ENCODE measurements at places on chromosomes 12 and 14.

DNA sequence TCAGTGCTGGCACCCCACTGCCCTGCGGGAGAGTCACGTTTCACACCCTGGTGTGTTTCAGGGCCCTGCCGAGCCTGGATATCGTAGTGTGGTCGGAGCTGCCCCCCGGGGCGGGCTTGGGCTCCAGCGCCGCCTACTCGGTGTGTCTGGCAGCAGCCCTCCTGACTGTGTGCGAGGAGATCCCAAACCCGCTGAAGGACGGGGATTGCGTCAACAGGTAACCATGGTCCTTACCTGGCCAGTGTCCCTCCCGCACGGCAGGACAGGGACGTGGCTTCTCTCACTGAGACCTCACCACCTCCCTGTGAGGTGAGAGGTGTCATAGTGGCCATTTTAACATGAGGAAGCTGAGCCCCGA lies 7.7 kb downstream of the MVK start:
- DNase-seq: no peak

DNA sequence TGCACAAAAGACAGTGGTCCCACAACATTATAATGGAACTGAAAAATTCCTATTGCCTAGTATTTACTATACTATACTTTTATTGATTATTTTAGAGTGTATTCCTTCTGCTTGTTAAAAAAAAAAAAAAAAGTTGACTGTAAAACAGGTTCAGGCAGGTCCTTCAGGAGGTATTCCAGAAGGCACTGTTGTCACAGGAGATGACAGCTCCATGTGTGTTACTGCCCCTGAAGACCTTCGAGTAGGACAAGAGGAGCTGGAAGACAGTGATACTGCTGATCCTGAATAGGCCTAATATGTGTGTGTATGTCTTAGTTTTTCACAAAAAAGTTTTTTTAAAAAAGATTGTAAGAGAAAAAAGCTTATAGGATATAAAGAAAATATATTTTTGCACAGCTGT lies 12.3 kb downstream of the UBE2N start:
- no peak for DNase-seq

GRCh38 chr14:70926235-70926830 lies 19.1 kb downstream of the PCNX1 start:
- DNase-seq: no peak

- DNase-seq: no peak
These were observed 14.6 kb upstream of the PITPNM2 start for GRCh38 chr12:123165537-123165936.

- DNase-seq: peak; percentile 33
These were observed 27.5 kb downstream of the TECPR2 start for GRCh38 chr14:102390064-102390855.

DNA sequence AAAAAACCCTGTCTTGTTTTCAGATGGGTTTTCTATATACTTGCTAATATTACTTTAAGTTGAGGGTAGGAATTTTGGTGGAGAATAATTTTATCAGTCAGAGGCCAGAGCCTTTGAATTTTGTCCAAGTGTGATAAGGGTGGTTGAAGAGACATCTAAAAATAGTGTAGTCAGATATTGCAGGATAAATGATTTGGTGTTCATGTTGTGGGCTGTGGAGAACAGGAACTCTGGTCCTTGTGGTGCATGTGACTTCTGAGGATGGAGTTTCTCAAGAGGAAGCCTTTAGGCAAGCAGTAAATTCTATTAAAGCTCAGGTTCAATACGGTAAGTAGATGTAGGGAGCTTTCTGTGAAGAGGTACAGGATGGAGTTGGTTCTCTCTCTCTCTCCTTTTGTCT lies 2.8 kb downstream of the ADAM21 start:
- DNase-seq: no peak

DNA sequence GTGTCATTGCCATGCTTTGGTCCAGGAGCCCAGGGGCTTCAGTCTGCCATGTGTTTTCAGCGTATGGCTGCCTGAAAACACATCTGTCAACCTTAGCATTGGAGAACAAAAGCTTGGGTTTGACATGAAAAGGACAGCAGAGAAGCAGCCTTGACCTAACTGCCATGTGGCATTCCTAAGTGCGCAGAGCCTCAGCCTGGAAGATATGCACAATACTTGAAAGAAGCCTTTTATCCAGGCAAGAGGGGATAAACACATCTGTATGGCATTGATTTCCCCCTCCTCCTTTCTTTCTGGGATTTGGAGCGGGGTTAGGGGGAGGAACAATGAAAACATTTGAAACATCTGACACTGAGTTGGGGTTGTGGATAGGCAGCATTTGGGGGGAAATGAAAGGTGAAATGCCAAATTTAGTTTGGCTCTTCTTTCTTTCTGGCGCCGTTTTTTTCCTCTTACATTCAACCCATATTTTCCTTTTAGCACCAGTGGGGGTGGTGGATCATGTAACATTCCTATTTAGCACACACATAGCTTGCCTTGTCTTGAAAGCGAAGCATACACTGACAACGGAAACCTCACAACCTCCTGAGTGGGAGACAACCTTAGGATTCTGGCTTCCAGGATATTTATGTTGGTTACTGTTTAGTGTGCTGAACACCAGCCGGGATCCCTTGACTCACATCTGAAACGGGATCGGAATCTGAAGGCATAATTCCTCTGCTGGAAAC lies 177.0 kb downstream of the C12orf75 start:
- no peak for DNase-seq

DNA sequence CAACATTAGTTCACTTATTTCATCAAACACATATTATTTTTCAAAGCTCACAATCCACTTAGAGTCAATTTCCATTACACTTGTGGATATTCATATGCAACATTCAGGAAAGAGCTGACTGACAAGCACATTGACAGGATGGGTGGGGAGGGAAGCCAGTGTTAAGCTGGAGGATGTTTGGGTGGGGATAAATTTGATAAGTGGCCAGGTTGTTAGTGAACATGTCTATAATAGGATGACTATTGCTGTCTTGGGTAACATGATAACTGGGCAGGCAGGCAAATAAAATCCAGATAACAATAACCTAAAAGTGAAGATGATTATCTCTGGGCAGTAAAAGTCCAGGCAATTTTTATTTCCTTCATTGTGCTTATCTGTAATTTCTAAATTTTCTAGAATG lies 73.8 kb upstream of the OSBPL8 start:
- DNase-seq: no peak

- DNase-seq: peak; percentile 100
These were observed 124.1 kb downstream of the SSPN start for GRCh38 chr12:26319511-26319910.

- no peak for DNase-seq
These were observed 160.0 kb upstream of the E2F7 start for GRCh38 chr12:77225373-77225772.

DNA sequence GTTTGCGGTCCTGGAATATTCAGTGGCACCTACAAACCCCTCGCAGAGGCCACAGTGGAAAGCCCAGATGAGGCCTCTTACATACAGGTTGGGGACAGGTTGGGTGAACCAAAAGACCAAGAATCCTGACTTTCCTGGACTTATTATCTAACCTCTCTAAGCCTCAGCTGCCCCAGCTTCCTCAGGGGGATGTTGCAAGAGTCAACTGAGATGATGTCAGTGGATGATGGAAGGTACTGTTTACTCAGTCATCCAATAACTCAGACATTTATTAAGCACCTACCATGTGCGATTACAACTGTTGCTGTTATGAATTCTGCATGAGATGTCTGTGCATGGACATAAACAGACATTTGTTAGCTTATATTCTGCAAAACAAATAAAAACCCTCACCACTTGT lies 72.8 kb downstream of the RFX4 start:
- DNase-seq: no peak

DNA sequence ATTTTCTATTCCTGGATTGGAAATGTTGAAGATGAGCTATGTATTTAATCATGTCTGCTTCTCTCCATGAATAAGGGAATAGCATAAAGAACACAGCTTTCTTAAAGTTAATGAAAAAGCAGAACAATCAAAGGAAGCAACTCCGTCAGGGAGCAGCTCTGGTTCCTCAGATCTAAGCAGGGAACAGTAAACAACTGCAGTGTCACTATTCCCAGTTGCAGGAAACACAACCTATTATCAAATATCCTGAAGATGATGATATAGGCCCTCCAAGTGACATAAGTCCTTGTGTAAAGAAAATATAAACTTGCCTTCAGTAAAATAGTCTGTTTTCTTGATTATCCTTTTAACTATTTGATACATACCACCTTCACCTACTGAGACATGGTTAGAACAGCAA lies 228.1 kb downstream of the KCNC2 start:
- DNase-seq: no peak

- no peak for DNase-seq
These were observed 1.6 kb downstream of the MSI1 start for GRCh38 chr12:120367233-120367923.

GRCh38 chr12:92218394-92219077 lies 72.9 kb upstream of the BTG1 start:
- DNase-seq: no peak

GRCh38 chr14:31166271-31166561 lies 41.4 kb downstream of the HECTD1 start:
- DNase-seq: no peak

DNA sequence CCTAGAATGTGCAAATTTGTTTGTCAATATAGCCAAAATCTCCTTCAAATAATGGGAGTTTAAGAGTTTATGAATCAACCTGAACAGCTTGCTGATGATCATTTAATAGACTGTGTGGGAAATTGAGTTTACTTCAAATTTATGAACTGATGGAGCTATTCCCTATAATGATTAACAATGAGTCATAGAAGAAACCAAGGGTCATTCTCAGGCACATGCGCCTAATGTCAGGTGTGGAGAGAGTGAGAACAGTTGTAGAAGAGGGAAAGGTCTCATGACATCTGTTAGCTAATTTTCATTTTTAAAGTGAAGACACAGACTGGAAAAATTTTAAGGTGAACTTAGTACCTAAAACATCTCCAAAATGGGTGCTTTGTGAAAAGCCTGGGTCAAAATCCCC lies 191.8 kb downstream of the BMP4 start:
- DNase-seq: no peak

GRCh38 chr12:67593041-67593440 lies 55.5 kb upstream of the DYRK2 start:
- peak; percentile 54 for DNase-seq

GRCh38 chr14:35594616-35595015 lies 60.7 kb downstream of the INSM2 start:
- DNase-seq: no peak

DNA sequence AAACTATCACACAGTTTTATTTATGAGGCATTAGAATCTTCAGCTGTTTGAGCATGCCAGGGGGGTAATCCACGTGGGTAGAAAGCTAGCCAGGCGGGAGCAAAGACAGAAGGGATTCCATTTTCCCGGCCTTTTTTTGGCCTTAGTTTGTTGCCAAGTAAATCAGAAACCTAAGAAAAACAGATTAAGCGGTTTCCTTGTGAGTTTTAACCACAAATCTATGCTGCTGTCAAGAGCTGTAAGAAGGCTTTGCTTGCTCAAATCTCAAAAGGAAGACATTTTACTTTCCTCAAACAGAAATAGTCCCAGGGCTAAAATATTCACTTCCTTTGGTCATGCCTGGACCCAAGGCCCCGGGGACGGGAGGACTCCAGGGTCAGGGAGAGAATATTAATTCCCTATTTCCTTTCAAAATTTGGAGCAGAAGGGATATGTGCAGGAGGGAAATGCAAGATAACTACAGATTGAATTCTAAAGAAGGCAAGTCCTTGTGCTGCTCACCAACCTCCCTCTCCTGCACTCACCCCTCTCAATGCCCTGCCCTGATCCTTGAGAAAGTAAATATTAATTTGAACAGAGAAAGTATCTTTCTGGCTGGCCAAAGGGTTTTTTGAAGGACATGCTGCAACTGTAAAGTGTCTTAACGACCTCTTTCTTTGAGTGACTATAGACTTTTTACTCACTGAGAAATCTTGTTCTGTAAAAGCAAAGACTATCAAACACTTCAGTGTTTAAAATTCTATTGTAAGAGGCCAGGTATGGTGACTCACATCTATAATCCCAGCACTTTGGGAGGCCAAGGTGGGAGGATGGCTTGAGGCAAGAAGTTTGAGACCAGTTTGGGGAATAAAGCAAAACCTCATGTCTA lies 75.7 kb downstream of the HSD17B6 start:
- DNase-seq: no peak

DNA sequence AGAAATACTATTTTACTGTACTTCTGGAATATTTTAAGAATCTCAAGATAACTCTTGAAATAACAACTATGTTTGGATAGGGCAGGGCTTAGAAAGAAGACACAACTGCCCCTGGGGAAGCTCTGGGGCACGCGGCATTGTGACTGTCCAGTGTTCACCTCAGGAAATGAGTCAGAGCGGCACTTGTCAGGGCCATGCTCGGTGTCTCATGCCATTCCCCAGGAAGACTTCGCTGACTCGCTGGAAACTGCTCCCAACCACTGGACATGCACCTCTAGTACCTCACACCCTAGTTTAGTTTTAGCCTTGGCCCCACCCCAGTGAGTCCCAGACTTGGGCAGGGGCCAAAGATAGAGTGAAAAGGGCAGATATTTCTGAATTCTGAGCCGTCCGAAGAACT lies 192.0 kb downstream of the TTC7B start:
- DNase-seq: peak; percentile 58

DNA sequence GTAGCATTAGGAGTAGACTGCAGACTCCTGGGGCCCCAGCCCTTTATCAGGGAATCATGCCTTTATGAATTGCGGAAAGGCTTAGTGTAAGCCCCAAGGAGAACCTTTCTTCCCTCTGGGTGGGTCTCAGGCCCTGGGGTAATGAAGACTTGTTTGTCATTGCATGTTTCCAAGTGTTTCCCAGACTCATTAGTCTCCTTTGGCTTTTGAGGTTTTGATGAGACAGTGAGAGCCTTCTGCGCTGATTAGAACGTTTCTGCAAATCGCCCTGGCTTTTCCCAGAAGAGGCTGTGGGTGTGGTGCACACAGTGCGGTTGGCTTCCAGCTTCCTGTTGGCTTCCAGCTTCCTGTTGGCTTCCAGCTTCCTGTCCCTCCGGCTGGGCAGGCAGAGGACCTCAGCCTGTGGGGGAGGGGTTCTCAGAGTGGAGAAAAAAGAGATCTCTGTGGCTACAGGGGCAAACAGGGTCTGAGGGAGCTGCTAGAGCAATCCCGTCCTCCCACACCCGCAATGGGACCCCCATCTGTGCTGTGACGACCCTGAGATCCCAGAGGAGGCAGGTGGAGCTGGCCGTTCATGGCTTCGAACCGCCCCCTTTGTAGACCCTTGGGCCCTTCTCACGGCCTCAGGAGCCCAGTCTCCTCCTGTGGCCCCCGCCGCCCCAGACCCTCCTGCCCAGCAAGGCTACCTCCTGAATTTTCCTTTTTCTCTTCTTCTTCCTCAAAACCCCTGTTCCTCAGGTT lies 42.1 kb downstream of the GPR68 start:
- DNase-seq: peak; percentile 36

GRCh38 chr12:93767524-93767863 lies 90.3 kb downstream of the CRADD start:
- no peak for DNase-seq

DNA sequence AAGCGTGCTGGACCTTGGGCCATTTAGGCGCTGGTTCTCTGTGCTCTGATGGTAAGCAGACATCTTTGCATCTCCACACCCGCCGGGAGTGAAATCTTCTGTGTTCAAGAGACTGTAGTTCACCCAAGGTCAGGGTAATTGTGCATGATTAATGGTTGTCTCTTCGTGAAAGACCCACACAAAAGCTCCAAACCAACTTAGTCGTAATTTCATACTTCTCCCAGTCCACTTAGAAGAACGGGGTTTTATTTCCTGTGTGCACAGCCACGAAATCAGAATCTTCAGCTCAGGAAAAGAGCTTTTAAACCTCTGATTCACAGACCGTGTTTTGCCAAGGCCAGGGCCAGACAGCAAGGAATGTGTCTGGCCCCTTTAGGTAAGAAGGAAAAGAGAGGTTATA lies 640.9 kb downstream of the MED13L start:
- no peak for DNase-seq
